SK-N-SH (cell line): ENCODE measurements at places on chromosomes 2 and 18.
A peak's percentile ranks its signal among the peaks of the same experiment; 100 is the strongest.

DNA sequence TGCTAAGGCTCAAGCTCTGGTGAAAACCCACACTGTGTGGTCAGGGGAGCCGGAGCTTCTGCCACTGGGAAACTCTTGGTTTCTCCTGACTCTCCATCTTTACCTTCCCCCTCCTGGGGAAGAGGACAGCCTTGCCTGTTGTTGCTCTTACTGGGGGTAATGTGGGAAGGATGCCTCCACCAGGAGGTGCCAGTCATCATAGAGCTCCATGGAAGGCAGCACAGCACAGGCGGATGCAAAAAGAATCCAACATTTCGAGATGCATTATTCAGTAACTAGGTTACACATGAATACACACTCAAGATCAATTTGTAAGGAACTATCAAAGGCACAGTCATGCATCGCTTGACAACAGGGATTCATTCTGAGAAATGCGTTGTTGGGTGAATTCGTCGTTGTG lies 322.6 kb downstream of the AFF3 start:
- peak; percentile 30 for DNase-seq

GRCh38 chr2:238069877-238070276 lies 9.1 kb downstream of the SCLY start:
- DNase-seq: no peak

DNA sequence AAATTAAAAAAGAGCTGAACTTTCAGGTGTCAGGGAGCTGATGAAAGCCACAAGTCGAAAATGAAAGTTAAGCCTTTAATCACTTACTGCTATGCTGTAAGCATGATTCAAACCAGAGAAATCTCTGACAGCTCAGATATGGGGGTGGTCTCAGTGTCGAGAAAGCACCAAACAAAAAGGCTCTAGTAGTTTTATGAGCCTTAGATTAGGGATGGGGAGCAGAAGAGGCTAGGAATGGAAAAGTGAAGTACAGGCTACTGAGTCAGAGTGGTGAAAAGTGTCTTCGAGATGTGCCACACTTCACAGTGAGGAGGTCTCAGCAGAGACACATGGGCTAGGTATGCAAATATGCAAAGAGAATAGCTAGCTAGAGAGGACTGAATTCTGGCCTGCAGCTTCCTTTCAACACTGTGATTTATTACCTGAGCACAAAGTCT lies 482.2 kb downstream of the SPAG16 start:
- DNase-seq: no peak

GRCh38 chr2:102661846-102662245 lies 42.5 kb downstream of the SLC9A2 start:
- DNase-seq: no peak

DNA sequence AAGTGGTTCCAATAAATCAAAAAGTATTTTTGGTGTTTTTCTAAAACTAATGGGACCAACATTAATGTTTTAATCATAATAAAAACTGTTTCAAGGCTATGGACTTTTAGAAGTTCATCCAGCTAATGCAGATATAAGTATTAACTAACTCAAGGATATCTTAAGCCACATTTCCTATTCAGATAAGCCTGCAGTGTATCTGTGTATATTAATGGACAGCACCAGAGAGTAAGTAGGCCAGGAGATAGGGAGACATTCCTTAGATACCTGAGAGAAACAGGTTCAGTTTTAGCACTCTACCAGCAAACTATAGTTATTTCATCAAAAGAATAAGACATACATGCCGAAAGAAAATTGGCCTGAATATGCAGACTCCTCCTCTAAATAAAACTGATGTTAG lies 27.3 kb downstream of the PREPL start:
- no peak for DNase-seq
